Activated CD4-positive, alpha-beta T cell treated with anti-CD3 and anti-CD28 coated beads for 36 hours (primary cell): ENCODE measurements at places on chromosomes 7 and 10.

- no peak for DNase-seq
These were observed 172.0 kb downstream of the BAMBI start for GRCh38 chr10:28849309-28849708.

DNA sequence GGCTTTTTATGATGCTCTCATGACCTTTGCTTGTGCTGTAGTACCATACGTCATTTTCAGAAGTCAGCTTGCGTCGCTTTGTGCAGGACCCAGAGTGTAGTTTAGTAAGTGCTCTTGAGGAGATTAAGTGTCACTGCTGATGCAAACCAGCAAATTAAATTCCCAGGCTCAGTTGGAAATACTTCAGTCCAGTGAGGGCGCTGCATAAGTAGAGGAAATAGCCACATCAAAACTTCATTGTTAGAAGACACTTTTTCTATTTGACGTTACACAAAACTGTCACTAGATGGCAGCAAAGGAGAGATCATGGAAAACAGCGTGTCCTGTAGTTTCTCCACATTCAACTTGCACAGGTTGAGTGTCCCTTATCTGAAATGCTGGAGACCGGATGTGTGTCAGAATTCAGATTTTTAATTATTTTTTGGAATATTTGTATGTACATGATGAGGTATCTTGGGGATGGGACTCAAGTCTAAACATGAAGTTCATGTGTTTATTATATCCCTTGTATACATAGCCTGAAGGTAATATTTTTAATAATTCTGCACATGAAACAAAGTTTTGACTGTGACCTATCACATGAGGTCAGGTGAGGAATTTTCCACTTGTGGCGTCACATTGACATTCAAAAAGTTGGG is 7.9 kb downstream of the ZNF22 start:
- peak; percentile 20 for DNase-seq

DNA sequence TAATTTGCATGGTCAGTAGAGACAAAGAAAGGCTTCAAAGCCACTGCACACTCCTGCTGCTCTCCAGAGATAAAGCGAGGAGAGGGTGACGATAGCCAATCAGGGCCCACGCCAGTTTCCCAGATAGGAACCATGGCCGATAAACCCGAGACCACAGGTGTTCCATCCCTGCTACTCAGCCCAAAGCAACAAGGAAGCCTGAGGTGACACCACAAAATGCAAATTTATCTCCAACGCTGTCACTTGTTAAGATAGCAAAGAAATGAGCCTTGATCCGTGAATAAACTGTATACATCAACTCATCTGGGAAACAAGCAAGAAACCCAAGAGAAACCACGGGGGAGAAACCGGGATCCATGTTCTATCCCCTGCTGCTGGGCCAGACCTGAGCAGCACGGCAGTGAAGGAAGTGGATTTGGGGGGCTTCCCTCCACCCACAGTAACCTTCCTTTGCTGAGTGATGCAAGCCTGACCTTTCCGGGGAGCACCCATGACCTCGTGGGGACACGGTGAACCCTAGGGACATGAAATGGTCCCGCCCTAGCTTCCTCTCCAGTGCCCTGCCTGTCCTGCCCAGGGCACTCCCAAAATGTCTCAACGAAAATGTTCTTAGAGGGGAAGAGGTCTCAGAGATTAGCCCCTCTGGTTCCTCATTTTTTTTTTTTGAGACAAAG is 164.6 kb downstream of the PTPRN2 start:
- no peak for DNase-seq

GRCh38 chr7:132200141-132200540 is 376.1 kb downstream of the PLXNA4 start:
- no peak for DNase-seq

DNA sequence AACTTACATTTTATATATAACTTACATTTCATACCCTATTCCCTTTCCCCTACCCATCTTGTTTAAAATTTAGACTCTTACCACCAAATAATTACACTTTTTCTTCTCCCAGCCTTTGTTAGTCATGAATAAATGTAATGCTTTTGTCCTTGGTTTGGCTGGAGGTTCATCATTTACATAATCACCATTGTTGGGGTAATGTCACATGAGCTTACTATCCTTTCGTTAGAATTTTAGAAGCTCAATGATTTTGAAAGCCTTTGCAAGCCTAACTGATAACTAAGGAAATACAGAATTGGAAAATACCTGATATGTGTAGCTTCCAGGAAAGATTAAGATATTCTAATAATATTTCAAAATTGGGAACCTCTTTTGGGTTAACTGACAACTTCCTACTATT is 171.7 kb downstream of the PLXDC2 start:
- no peak for DNase-seq

DNA sequence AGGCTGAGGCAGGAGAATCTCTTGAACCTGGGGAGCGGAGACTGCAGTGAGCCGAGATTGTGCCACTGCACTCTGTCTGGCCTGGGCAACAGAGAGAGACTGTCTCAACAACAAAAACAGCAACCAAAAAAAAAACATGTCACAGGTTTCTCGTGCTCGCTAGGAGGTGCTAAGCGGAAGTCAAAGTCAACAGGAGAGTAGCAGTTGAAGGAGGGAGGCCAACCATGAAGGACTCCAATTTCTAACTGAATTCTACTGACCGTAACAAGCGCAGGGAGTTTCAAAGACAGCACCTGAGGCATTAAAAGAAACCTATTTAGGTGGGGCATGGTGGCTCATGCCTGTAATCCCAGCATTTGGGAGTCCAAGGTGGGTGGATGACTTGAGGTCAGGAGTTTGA is 19.4 kb downstream of the KIN start:
- DNase-seq = no peak

GRCh38 chr10:44853148-44853734 is 57.9 kb upstream of the TMEM72 start:
- DNase-seq = no peak

- DNase-seq = no peak
These were observed 206.3 kb downstream of the ADARB2 start for GRCh38 chr10:1530871-1531517.

GRCh38 chr10:69180525-69181204 is 631 bp downstream of the SUPV3L1 start:
- peak; percentile 56 for DNase-seq

DNA sequence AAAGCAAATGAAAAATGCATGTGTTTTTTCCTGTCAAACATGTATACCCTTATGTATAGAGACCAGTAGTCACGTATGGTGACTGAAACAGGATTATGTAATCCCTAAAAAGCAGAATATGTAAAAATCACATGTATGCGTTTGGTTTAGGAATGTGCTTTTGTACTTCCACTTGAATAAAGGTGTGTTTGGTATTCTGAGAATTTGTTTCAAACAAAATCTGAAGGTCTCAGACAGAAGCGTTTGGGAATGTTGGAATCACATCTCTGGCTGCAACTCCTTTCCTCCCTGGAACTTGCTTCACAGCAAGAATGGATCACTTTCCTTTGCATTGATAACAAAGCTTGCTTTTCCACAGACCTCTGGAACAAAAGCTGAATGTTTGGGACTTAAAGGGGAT is 17.8 kb downstream of the ZNF655 start:
- no peak for DNase-seq

GRCh38 chr10:108639010-108639409 is 1284.3 kb downstream of the XPNPEP1 start:
- DNase-seq = no peak

DNA sequence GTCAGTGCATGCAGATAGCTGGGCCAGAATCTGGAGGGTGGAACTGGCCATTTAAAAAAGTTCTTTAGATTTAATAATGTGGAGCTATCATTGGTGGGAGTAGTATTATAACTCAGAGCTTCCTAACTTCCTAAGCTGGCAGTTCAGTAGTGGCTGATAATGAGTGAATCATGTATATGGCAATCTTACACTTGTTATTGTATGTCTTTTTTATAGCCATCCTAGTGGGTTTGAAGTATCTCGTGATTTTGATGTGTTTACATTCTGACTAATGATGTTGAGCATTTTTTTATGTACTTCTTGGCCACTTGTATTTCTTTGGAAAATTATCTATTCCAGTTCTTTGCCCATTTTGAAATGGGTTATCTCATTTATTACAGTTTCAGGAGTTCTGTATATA is 15.4 kb downstream of the TFAM start:
- DNase-seq = no peak

- DNase-seq = peak; percentile 9
These were observed 85.1 kb downstream of the WASHC2A start for GRCh38 chr10:50152792-50153272.

DNA sequence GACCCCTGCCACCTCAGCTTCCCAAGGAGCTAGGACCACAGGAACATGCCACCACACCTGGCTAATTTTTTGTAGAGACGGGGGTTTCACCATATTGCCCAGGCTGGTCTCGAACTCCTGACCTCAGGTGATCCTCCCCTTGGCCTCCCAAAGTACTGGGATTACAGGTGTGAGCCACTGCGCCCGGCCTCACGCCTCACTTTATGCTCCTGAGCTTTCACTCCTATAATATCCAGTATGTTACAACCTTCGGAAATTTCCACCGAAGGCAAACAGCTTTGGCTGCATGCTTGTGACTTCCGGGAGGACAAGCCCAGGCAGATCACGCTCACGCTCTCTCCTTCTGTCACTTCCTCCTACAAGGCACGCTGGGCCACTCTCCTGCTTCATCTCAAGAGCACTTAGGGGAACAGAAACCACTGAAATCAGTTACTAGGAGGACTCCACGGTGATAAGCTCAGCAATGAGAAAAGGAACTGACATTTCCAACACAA is 4.4 kb upstream of the MAD1L1 start:
- no peak for DNase-seq

DNA sequence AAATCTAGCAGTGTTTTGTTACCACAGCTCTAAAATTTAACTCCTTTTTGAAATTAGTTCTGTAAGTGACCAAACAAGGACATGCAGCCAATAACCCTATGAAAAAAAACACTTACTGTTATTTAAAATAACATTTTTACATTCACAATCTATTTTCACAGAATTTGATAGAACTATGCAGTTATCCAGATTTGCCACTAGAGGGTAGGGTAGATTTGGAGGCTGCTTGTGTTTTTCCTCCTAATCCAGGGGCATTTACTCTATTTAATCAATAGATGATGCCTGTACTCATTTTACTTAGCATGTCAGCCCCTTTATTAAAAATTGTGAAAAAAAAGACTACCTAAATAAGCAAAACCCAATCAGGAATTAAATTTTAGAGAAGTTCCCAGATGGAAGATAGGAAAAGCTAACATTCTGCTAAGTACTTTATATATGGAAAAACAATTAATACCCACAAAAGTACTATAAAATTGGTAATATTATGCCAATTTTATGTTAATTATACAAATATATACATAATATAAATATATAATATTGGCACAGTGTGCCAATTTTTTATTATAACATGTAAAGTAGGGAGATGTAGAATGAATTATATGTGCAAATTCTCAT is 18.1 kb upstream of the LIPK start:
- no peak for DNase-seq

GRCh38 chr7:154795014-154795413 is 207.9 kb downstream of the PAXIP1 start:
- DNase-seq = no peak

- no peak for DNase-seq
These were observed 107.8 kb upstream of the ASAH2 start for GRCh38 chr10:50358925-50359687.

DNA sequence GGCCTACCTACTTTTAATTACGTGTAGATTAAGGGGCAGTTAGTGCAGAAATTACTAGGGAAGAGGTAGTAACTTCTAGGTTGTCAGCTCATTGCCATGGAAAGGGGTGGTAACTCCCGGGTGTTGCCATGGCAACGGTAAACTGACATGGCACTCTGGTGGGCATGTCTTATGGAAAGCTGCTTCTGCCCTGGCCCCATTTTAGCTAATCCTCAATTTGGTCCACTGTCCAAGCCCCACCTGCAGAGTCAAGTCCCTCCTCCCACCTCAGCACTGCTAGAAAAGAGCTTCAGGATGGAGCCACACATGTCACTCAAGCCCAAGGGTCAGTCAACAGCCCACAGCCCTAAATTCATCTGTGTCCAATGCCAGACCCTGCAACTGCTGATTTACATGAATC is 7.5 kb upstream of the ZKSCAN1 start:
- no peak for DNase-seq

DNA sequence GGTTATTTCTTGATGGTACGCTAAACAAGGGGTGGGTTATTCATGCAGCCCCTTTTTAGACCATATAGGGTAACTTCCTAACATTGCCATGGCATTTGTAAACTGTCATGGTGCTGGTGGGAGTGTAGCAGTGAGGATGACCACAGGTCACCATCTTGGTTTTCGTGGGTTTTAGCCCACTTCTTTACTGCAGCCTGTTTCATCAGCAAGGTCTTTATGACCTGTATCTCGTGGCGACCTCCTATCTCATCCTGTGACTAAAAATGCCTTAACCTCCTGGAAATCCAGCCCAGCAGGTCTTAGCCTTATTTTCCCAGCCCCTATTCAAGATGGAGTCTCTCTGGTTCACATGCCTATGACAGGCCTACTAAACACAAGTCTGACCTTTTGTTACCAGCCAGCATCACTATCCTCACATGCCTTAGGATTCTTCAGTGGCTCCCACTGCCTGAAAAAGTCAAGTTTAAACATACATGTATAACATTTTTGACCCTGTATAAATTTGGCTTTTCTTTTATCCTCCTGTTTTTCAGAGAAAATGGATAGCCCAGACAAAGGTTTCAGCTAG is 13.2 kb upstream of the COBL start:
- no peak for DNase-seq

DNA sequence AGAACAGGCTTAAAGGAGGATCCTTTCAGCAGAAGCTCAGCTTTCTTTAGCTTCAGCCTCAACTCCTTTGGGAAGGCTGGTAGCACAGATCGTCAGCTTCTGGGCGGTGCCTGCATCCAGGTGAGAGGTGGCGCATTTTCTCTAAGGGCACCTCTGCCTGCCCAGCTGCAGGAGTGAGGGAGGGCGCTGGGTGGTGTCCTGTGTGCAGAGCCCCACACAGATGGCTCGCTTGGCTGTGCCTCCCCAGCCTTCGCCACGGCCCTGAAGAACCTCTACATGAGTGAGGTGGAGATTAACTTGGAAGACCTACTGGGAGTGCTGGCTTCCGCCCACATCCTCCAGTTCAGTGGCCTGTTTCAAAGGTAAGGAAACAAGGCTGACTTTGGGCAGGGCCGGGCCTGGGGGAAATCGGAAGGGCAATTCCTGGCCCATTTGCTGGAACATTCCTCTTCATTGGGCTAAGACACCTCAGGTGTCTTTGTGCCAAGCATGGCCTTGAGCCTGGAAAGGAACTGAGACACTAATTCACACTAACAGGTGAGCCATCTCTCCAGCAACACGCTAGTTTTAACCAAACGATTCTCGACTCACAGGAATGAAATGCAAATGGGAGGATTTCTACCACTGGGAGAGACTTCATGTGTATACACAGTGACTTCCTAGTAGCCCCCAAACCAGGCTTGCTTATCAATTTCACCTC is 19.9 kb downstream of the BTBD16 start:
- no peak for DNase-seq

DNA sequence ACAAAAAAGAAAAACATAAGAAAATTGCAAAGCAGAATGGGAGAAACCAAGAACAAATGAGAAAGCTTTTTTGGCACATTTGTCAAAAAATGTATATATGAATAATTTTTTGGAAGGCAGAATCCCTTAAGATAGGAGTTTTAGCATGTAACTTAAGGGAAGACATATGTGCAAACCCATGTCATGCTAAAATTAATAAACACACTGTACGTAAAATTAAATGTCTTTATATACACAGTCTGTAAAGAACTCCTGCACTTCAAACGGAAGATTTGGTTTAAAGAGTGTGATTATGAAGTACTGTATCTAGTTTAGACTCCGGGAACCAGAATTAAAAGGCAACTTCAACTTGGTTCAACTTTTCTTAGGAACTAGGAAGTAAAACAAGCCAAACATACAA is 369.9 kb upstream of the TEX47 start:
- no peak for DNase-seq

GRCh38 chr7:143910473-143911248 is 8.7 kb upstream of the TCAF1 start:
- DNase-seq = no peak
